Forelimb muscle (tissue), 1 donor: ENCODE measurements at places on chromosomes 1 and 21.

DNA sequence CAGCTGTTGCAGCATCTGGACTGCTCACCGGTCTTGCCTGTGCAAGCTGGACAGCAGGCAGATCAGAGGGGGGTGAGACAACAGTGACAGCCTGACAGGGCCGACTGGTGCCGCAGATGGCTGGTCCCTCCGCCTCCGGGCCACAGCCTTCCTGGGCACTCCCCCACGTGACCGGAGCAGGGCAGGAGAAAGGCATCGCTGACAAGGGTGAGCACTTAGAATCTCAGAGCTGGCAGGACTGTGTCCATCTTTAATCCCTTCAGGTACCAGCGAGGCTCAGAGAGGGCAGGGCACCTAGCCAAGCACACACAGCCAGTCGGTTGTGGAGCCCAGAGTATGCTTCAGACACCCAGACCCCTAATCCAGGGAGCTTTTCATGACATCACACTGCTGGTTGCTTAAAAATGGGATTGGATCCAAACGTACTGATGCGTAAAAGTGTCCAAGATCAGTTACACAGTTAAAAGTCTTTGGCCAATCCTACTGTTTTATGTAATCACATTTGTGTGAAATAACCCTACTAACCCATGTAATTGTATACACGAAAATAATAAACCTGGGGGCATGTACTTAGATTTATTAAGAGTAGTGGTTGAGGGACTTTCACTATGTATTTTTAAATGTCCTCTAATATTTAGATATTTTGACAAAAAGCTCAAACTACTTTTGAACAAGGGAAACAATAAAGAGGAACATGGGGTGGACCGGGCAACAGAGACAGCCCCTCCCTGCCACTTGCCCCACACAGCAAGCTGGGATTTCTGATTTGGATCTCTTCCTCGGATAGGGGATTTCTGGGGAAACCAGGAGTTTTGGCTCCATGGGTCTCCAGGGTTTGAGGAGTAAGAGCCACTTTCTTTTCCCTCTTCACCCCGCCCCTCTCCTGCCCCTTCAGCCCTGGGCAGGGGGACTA lies 758 bp upstream of the CNTN2 start:
- DNase-seq: no peak

DNA sequence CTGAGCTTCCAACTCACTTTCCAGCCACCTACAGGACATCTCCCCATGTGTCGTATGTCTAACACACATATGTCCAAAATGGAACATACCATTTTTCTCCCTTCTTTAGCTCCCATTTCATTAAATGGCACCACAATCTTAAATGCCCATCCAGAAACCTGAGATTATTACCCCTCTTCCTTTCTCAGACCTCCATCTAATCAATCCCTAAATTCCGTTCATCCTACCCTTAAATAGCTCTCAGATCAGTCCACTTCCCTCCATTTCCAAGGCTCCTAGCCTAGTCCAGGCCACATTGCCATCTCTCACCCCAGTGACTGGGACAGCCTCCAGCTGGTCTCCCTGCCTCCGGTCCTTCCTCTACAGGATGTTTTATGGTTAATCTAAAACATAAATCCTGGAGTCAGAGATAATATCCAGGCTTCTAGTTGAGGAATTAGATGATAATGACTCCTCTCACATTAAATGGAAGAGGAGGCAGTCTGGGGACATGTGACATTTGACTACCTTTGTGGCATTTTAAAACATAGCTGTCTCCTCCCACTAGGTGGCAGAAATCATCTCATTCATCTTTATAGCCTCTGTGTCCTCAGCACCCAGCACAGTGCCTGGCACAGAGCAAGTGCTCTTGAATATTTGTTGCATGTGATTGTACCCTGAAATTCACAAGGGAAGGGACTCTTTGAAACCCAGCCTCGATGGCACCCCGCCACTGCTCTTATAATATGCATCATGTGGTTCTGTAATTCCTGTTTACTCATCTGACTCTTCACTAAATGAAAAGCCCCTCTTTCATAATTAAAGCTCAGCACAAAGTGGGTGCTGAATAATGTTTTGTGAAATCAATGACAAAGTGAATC lies 102.3 kb downstream of the TMEM53 start:
- no peak for DNase-seq

- DNase-seq: no peak
These were observed 122.3 kb upstream of the ADAR start for GRCh38 chr1:154730259-154730658.

DNA sequence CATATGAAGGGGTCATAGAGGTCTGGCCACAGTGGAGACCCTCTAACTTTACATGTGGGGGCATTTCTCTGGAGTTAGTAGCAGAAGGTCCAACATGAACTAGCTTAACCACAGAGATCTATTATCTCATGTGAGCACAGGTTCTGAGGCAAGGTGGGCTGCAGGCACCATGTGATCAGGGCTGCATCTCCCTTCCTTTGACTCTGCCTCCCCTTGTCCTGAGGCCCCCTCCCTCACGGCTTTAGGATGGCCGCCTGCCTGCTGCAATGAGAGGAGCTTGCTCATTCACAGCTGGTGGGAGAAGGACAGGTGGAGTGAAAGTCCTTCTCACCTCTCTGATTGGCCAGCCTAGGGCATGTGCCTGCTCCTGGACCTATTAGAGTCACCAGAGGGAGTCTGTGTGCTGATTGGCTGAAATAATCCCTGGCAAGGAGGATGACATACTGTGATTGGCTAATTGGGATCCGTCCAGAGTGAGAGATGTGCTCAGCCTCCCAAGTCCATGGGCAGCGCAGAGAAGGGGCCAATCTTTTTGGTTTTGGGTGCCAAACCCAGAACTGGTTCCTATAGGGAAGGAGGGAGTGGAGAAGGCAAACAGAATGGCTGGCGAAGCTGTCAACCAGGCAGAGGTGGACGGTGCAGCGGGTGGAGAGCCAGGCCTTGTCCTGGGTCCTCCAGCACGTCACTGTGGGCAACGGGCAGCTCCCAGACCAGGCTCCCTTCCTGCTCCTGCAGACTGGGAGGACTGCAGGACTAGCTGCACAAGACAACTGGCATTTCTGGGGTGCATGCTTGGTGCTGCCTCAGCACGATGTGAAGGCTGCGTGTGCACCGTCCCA lies 39.4 kb upstream of the C1orf174 start:
- no peak for DNase-seq

- no peak for DNase-seq
These were observed 779.7 kb downstream of the USP25 start for GRCh38 chr21:16509476-16509875.

GRCh38 chr1:53122201-53122885 lies 20.1 kb downstream of the SLC1A7 start:
- DNase-seq: no peak

DNA sequence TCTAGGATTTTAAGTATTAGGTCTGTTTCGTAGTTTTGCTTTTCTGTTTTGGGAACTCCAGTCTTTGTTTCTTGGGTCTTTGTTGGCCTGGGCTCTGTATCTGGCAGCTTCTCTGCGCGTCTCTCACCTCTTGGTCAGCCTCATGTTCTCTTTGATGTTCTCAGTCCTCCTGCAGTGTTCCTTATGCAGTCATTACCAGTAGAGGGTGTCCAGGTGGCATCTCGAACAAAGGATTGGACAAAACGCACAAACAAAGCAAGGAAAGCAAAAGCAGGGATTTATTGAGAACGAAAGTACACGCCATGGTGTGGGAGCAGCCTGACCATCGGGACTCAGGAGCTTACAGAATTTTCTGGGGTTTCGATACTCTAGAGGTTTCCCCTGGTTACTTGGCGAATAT lies 133.7 kb upstream of the COL6A1 start:
- no peak for DNase-seq

DNA sequence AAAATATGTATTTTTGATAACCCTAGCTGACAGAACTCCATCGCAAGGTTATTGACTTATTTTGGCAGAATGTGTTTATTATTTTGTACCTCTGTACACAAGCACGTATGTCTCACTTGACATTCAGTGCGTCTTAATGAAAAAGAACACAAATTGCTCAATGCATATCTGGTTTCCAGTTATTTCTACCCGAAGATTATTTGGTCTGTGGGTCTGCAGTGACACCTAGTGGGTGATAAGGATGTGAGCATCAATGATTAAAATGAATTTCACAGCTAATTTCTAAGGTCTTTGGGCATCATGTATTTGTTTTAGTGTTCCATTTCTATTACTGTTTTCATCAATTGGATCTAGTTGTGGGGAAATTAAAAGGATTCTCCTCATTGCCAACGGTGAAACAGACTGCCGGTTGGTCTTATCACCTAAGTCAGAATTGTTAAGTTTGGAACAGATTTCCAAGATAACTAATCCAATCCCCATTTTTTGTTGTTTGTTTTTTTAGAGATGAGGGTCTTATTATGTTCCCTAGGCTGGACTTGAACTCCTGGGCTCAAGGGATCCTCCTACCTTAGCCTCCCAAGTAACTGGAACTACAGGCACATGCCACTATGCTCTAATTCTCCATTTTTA lies 13.9 kb downstream of the DDX20 start:
- peak; percentile 49 for DNase-seq

GRCh38 chr1:35863881-35864625 lies 19.0 kb upstream of the AGO1 start:
- DNase-seq: no peak

DNA sequence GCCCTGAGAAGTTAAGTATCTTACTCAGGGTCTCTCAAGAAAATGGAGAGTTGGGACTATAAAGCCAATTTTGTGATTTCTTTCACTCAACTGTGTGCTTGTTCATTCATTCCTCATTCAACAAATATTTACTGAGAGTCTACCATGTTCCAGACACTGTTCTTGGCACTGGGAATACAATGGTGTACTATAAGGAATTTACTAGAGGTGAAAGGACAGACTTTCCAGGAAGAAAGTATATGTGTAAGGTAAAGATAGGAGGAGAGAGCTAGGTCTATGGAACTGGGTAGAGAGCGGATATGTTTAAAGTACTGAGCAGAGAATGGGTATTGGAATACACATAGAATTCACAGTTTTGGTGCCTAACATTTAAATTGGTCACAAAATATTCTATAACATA lies 42.3 kb downstream of the ZNHIT6 start:
- no peak for DNase-seq

- DNase-seq: no peak
These were observed 10.8 kb upstream of the CDA start for GRCh38 chr1:20578062-20578461.

DNA sequence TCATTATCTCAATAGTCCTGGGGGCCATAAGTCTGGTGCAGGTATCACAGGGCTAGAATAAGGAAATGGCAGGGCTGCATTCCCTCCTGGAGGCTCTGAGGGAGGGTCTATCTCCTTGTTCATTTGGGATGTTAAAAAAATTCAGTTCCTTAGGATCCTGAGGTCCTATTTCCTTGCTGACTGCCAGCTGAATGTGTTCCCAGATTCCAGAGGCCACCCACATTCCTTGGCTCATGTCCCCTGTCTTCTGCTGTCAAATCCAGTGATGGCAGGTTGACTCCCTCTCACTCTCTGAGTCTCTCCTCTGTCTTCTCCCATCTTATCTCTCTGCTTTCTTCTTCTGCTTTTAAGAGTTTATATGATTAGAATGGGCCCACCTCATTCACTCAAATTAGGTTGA lies 400.6 kb downstream of the PTPRU start:
- DNase-seq: no peak

DNA sequence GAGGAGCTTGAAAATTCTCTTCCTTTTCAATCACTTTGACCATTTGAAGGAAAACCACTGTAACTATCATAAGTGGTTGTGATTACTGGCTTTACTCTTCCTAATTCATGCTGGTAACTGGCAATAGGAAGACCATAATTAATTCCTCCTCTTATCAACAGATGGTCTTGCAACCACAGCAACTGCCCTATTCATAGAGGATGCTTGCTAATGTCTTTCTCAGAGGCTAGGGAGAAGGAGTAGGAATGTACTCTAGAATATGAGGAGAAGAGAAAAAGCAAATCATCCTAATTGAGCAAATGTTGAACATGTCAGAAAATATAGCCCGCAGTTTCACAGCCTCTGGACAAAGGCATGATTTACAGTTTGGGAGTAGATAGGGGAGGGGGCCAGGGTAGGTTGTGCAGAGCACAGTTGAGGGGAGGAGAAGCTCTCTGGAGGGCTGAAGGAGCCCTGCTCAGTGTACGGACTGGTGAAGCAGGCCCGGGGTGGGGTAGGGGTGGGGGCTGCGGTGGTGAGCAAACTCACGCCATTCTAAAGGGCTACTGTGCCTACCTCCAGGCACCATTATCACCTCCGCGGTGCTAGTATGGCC lies 192.9 kb downstream of the PCP4 start:
- DNase-seq: no peak

DNA sequence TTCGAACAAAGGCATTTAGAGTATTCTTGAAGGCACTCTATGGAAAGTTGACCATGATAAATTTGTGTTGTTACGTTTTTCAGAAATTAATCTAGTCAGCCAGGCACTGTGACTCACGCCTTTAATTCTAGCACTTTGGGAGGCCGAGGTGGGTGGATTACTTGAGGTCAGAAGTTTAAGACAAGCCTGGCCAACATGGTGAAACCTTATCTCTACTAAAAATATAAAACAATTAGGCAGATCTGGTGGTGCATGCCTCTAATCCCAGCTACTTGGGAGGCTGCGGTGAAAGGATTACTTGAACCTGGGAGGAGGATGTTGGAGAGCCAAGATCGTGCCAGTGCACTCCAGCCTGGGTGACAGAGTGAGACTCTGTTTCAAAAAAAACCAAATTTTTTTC lies 130.6 kb upstream of the BRINP3 start:
- no peak for DNase-seq

DNA sequence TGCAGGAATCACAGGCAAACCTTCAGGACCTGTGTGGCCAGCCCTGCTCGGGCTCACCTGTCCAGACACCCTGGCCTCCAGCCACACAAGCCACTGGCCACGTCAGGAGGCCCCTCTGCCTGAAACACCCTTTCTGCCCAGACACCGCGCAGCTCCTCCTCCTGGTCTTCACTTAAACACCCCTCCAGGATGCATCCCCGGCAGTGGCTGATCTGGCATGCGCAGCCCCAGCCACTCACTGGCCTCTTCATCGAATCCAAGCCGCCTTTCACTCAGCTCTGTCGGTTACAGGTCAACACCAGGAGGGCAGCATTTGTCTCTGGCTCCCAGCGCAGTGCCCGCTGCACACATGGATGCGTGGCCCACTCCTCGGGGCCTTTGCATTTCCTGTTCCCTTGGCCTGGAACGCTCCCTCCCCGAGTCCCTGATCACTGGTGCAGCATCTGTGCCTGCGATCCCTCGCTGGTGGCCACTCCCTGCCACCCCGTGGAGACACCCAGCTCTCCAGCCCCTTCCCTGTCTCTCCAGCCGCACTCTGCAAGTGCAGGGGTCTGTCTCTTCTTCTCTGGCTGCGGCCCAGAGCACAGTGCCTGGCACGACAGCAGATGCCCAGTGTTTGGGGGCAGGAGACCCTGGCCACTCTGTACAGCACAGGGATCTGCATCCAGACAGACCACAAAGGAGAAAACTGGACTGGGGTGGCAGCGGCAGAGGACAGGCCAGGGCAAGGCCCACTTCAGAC lies 9.4 kb downstream of the TPRG1L start:
- no peak for DNase-seq

- DNase-seq: no peak
These were observed 467.5 kb downstream of the SMYD3 start for GRCh38 chr1:246039584-246039983.
